ENCODE measurements at places on chromosomes 7 and 10.

- DNase-seq, result no peak
These were observed 125.2 kb downstream of the RNF216 start for GRCh38 chr7:5656233-5656632.

DNA sequence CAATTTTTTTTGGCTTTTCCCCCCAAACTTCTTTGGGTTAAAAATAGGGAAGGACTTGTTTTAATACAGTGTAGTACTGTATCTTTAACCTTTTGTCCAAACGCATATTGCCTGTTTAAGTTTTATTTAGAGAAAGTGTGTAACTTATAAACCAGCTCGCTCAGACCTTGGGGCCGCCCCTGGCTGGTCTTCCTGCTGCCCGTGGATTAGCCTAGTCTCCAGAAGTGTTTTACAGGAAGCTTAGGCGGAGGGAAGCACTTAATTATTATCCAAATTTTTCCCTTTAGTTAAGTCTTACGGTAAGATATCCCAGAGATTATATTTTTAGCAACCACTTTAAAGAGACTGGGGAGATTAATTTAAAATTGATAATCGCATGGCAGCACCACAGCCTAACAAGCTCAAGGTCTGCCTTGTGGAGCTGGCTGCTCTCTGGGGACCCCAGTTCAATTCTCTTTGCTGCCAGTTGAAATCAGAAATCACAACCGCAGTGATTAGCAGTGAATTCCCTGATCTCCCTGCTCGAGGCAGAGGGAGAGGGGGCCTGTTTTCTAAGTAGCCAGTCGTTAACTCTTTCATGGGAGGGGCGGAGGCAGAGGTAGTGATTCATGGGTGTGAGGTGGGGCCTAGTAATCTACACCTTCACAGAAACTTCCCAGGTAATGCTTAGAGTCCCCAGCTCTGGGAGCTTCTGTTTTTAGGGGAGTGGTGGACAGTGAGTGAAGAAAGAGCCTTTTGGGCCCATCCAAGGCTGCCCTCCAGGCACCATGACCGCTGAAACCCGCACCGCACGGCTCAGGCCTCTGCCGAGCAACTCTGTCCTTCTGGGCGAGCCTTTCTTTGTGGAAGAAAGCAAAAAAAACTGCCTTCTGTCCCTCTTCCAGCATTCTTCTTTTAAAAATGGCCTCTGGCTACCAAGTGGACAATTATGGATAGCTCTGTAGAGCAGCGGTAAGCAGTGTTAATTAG lies 548.7 kb upstream of the GALNT17 start:
- no peak for DNase-seq

- no peak for DNase-seq
These were observed 7.9 kb upstream of the TSPAN13 start for GRCh38 chr7:16745645-16746044.

DNA sequence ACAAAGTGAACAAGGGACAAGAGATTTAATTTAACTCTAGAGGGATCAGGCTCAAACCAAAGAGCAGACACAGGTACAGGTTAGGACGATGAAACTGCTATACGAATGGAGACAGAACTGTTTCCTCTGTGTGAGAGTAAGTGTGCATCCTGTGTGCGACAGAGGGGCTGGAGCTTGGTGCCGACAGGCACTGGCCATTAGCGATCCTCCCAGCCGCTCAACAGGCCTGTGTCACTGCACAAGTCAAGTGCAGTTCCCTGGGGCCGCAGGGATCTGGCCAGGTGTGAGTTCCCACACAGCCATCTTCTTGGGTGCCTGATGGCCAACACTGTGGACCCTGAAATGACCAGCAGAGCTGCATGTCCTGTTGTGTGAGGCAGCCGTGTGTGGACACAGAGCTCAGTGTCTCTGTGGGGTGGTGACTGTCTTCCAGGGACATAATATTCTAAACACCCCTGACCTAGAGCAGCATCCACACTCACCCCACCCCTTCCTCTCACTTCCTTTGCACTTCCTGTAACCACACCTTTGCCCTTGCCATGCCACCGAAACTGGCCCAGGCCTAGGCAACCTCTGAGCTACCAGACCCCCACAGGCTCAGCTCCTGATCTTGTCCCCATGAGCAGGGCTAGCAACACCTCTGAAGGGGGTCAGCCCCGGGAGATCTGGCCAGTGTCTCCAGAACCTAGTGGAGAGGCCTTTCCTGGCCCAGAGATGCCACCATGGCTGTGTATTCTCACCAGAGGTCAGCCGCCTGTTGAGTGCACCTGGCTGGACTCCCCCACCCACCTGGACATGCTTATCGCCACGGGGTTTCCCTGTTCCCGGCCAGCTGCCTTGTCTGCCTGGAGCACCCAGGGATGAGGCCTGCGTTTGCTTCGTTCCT lies 11.7 kb upstream of the TBRG4 start:
- no peak for DNase-seq

DNA sequence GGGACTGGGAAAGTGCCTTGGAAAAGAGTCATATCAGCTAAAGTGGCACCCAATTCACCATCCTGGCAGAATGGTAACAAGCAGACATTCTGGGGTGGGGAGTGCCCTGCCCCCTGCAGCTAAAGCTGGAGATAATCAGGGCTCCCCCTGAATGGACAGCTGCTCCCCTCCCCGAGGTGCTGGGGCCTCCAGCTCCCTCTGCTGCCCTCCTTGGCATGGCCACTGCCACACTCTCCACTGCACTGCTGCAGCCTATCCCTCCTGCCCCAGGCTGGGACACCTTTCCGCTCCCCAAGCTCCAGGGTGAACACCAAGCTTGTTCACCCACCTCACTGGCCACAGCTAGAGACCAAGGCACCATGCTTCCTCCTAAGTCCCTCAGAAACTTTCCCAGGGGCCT lies 9.8 kb upstream of the PARD3 start:
- no peak for DNase-seq

DNA sequence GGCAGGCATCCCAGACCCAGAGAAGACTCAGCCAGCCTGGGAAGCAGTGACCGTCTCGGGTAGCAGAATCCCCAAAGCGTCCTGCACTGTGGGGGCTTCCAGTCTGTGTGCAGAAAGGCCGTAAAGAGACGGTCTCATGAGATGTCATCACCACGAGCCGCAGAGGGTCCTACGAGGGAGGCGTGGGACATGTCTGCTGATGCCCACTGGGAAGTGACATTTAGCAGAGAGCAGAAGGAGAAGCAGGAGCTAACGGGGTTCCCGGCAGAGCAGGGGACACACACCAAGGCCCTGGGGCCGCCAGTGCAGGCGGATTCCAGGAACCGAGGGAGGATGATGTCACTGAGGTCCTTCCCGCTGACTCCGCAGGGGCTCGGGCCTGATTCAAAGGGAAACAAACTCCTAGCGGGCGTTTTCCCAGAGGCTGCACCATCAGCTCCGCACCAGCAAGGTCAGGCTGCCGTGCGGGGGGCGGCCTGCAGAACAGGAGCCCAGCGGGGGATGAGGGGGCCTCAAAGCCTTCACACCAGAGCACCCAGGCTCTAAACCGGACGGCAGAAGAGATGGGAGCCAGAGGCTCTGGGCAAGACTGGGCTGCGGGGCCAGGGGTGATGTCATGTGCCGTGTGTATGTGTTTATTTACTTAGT lies 85.4 kb upstream of the PDGFA start:
- no peak for DNase-seq

GRCh38 chr7:80833289-80834268 lies 85.3 kb downstream of the SEMA3C start:
- no peak for DNase-seq

DNA sequence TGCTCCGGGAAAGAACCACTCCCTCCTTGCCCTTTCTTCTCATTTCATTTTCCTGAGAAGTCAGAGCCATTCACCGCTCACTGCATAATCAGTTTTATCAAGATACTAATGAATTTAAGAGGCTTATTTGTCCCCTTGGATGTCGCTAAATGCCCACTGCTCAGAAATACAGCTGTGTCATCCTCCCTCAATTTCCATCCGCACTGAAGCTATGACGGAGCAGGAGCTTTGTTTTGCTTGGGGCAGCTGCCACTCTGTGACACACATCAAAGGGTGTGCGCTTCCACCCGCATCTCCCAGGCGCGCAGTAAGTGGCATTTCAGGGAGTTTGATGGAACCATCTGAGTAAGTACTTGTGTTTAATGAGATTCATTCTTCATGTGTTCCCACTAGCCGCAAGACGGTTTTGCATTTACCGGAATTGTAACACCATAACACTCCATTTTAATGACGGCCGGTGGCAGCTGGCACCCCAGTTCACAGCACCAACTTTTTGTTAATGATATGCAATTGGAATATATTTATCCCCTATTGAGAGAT lies 103.8 kb upstream of the PARD3 start:
- DNase-seq, result no peak

- DNase-seq, result no peak
These were observed 9.4 kb downstream of the PDAP1 start for GRCh38 chr7:99398891-99399445.

GRCh38 chr10:121375172-121375571 lies 223.1 kb downstream of the FGFR2 start:
- no peak for DNase-seq

DNA sequence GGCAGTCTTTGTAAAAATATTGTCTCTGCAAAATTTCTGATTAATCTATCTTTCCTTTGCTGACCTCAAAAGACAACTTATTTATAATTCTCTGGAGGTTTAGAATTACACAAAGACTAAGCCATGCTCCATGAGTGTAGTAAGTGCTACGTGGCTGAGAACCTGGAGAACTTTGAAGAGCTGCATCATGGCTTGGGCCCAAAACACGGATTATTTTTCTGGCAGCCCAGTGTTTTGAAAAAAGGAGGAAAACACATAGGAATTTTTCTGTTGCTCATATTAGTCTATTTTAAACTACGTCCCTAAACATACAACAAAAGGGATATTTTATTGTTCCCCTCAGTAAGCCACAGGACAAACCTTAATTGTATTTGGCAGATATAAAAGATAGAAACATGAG lies 360.7 kb upstream of the MYO3A start:
- DNase-seq, result no peak

Measured in hematopoietic multipotent progenitor cell (in vitro differentiated cells).